ENCODE measurements at places on chromosomes 7 and 10.

- no peak for DNase-seq
Observed at GRCh38 chr7:12731775-12732174, 44.3 kb downstream of the ARL4A start.

DNA sequence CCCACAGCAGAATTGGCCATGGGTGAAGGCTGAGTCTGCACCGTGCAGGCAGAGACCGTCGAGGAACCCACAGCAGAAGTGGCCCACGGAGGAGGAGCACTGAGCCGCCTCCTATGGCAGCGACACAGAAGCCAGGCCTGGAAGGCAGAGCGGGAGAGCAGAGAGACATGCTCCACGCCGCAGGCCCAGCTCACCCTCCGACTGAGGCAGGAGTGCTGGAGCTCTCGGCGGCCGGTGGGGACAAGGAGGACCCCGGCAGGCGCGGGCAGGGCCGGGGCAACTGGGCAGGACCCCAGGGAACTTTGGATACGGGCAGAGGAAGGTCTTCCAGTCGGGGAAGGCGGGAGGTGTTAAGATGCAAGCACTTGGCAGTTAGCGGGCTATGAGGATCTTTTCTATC is 420.4 kb downstream of the DNAJB6 start:
- DNase-seq = no peak

- DNase-seq = peak; percentile 36
Observed at GRCh38 chr10:12350167-12350872, 973 bp downstream of the CAMK1D start.

DNA sequence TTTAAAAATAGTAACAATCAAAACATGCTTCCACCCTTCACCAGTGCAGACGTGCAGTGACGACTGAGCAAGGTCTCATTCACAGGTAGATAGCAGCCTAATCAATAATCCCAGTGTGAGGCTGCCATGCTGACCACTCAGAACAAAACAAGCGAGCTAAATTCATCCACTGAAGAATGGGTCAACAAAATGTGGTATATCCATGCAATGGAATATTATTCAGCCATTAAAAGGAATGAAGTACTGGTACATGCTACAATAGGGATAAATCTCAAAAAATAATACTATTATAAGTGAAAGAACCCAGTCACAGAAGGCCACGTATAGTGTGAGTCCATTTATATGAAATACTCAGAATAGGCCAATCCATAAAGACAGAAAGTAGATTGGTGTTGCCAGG is 74.0 kb downstream of the PTPRE start:
- DNase-seq = no peak

DNA sequence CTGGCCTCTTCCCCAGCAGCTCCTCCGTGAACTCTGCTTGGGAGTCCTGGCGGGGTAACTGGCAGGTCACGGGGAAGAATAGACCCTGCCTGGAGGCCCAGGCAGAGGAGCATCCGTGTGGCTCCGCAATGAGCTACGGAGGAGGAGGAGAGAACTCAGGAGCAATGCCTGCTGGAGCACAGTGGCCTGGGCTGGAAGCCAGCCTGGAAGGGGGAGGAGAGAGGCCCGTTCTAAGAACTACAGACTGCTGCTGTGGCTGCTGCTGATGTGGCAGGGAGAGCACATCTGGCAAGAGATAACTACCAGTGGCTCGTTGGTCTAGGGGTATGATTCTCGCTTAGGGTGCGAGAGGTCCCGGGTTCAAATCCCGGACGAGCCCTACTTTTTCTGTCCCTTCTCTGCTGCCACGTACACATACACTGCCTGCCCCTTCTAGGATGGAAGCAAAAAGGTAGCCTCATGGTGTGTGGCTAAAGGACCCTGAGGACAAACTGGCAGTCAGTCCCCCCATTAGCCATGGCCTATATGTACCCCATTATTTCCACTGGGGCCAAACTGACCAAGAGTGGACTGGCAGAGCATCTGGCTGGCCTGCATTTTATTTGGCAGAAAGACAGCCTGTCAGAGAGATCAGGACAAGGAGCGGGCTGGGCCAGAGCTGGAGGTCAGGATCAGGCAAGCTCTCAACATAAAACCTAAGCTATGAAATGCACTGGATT is 7.7 kb upstream of the OPN1SW start:
- DNase-seq = peak; percentile 86

DNA sequence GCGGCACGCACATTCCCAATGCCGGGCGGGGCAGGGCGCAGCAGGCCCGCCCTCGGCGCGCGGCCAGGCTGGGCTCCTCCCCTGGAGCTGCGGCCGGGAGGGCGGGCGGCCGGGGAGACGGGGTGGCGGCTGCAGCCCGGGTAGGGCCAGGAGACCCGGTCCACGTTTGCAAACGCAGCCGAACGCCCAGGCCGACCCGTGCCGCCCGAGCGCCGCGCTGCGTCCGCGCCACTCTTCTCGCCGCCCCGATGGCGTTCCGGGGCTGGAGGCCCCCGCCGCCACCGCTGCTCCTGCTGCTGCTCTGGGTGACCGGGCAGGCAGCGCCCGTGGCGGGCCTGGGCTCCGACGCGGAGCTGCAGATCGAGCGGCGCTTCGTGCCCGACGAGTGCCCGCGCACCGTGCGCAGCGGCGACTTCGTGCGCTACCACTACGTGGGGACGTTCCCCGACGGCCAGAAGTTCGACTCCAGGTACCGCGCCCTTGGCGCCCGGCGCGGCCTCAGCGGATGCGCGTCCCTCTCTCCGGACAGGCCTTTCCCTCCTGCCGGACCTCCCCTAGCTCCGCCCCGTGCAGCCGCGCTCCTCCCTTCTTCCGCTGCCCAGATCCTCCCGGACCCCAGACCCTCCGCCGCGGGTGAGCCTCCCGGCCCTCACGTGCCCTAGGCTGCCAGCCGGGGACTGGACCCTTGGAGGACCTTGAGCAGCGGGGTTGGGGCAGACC is at the start of gene FKBP9:
Gene FKBP9 (plus strand): TSS at position 115 of the 720 bp plus-strand sequence. CDS start 134 bp downstream, at position 249.
- DNase-seq = peak; percentile 95
